Stimulated activated CD4-positive, alpha-beta T cell treated with anti-CD3 and anti-CD28 coated beads, TNF-alpha, amount 100 ng/mL, for 1 hour (primary cell): ENCODE measurements at places on chromosomes 7 and 10.

GRCh38 chr7:98870121-98870651 is 372 bp upstream of the TMEM130 start:
- DNase-seq = peak; percentile 47

- no peak for DNase-seq
These were observed 15.6 kb downstream of the RPA3 start for GRCh38 chr7:7702826-7703225.

GRCh38 chr7:24885716-24886115 is 94.3 kb downstream of the OSBPL3 start:
- no peak for DNase-seq

GRCh38 chr10:122391875-122392274 is 17.4 kb downstream of the PLEKHA1 start:
- no peak for DNase-seq

DNA sequence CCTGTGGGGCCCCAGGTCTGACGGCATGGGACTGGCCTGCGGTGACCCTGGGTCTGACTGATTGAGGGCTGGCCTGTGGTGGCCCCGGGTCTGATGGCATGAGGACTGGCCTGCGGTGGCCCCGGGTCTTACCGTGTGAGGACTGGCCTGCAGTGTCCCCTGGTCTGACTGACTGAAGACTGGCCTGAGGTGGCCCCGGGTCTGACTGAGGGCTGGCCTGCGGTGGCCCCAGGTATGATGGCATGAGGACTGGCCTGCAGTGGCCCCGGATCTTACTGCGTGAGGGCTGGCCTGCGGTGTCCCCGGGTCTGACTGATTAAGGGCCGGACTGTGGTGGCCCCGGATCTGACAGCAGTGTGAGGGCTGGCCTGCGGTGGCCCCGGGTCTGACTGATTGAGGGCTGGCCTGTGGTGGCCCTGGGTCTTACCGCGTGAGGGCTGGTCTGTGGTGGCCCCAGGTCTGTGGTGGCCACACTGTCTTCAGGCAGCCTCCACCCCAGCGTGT is 10.9 kb downstream of the JAKMIP3 start:
- no peak for DNase-seq

- DNase-seq = no peak
These were observed 143.3 kb downstream of the HDAC9 start for GRCh38 chr7:18638594-18639452.

DNA sequence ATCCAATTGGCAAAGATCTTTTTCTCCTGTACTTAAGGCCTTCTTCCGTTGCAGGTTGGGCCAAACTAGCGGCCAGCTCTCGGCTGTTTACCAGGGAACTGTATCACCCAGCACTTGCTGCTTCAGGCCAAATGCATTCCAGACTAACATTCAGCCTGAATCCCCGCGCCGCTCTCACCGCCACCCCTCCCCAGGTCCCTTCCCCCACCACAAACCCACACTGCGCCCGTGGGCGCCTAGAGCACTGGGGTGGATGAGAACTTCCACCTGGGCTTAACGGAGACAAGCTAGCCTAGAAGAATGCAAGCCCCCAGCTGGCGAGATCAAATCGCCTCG is 676 bp downstream of the TCAF1 start:
- DNase-seq = no peak

- DNase-seq = no peak
These were observed 11.2 kb upstream of the FRMPD2 start for GRCh38 chr10:48285710-48286109.

GRCh38 chr10:70515035-70515667 is 36.6 kb downstream of the PALD1 start:
- no peak for DNase-seq

GRCh38 chr7:99844328-99844727 is 16.5 kb downstream of the CYP3A43 start:
- DNase-seq = no peak

DNA sequence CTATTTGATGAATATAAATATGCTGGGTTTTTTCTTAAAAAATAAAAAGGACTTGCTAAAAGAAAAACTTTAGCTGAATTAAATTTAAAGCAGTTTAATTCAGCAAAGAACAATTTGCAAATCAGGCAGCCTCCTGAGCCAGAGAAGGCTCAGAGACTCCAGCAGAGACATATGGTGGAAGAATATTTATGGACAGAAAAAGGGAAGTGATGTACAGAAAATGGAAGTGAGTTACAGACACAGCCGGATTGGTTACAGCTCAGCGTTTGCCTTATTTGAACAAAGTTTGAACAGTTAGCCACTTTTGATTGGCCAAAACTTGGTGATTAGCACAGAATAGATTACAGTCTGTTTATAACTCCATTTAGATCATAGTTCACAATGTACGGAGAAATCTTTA is 110.3 kb downstream of the GAD2 start:
- no peak for DNase-seq

- DNase-seq = no peak
These were observed 57.8 kb upstream of the RAB18 start for GRCh38 chr10:27446091-27446918.

- DNase-seq = no peak
These were observed 22.6 kb downstream of the CPXM2 start for GRCh38 chr10:123869020-123869414.

GRCh38 chr7:11833431-11833830 is 1.4 kb upstream of the THSD7A start:
- no peak for DNase-seq

DNA sequence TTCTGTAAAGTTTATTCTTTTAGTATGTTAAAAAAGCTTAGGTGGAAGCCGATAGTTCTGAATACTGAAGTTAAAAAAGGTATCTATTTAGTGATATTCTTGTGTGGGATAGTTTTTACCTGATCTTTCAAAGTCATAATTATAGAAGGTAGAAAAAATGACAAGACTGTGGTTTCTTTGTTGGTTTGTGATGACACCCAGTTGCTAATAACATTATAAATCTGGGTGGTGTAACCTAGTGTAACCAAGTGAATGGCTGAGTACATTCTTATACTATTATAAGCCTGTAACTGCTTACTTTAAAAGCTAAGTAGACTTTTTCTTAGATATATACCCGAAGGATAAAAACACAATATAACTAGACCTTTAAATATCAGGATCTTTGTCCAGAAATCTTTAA is 2.3 kb downstream of the CDK13 start:
- no peak for DNase-seq

DNA sequence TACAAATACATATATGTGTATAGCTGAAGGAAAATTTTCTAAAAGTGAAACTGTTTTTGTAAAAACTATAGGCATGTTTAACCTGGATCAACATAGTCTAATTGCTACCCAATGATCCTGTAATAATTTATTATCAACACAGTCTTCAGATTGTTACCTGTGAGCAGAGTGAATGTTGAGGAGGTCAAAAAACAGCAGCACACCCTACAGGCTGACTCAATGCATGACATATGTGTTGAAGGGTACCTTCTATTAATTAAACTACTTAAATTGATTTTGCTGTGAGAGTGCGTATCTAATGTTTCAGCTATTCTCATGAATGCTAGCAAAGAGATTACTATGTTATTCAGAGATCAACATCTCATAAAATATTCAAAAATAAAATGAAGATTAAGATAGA is 411.4 kb downstream of the TNS3 start:
- no peak for DNase-seq

GRCh38 chr7:82481499-82482097 is 38.0 kb upstream of the CACNA2D1 start:
- DNase-seq = no peak

DNA sequence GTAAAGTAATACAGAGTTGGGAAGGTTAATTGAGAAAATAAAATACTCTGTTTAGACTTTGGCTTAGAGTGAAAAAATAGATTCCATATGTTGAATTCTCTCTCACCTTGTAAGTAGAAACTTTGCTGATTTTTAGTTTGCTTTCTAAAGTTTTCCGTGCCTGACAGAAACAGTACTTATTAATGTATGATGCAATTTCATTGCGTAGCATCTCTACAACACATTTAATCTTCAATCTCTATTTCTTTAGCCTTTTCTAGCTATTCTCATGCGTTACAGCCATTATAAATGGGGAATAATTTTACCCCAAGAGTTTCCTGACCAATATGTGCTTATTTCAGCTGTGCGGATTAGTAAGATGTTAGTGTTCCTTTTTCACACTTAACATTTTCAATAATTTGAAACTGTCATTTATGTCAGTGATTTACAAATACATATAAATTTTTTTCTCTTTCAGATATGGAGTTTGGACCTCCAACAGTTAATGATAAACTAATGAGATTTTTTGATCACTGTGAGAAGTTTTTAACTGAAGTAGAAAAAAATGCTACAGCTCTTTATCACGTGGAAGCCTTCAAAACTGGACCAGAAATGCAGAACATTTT is 3.3 kb downstream of the MINPP1 start:
- no peak for DNase-seq

DNA sequence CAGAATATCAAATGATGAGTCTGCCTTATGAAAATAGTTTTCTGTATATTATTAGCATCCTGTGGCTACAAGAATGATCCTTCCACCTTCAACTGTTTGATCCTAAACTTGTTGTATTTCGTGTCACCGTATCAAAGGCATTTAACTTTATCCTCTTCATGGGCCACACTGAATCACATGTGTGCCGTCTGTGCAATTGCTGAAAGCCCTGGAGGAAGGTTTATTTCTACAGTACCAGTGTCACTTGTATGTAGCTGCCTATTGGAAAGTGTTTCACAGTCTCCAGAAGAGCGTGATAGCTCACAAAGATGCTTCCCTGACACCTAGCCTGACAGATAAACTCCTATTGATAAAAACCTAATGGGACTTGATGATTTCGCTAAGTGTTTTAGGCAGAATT is 94.5 kb downstream of the ITGA8 start:
- DNase-seq = no peak

DNA sequence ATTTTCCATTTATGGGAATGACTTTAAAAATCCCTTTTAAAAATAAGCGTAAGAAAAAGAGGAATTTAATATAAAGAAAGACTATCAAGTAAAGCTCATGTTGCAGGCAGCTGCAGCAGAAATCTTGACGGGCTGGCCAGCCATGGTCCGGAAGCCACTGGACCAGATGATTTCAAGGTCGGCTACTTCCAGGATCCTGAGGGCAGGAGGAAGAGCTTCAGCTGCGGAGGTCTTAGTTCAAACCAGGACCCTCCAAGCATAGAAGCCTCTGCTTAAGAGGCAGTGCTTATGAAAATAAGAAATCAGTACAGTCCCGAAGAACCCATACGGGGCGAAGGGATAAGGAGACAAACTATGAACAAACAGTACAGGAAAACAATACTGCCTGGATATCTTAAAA is 220.2 kb upstream of the CELF2 start:
- no peak for DNase-seq

DNA sequence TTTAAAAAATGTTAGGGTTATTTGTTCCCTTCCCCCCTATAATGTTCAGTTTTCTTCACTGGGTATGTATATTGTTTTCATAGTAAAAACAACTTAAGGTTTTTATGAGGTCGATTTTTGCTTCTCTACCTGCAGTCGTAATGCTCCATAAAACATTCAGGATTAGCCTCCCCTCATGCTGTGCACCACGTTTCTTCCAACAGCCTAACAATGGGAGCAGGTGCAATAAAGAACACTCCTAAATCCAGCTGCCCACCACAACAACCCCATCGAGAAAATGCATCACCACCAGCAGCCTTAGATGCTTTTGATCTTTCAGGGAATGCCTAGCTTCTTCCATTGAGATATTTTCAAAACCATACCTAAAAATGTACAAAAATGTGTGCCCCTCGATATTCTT is 111.1 kb downstream of the ADAM12 start:
- DNase-seq = no peak

DNA sequence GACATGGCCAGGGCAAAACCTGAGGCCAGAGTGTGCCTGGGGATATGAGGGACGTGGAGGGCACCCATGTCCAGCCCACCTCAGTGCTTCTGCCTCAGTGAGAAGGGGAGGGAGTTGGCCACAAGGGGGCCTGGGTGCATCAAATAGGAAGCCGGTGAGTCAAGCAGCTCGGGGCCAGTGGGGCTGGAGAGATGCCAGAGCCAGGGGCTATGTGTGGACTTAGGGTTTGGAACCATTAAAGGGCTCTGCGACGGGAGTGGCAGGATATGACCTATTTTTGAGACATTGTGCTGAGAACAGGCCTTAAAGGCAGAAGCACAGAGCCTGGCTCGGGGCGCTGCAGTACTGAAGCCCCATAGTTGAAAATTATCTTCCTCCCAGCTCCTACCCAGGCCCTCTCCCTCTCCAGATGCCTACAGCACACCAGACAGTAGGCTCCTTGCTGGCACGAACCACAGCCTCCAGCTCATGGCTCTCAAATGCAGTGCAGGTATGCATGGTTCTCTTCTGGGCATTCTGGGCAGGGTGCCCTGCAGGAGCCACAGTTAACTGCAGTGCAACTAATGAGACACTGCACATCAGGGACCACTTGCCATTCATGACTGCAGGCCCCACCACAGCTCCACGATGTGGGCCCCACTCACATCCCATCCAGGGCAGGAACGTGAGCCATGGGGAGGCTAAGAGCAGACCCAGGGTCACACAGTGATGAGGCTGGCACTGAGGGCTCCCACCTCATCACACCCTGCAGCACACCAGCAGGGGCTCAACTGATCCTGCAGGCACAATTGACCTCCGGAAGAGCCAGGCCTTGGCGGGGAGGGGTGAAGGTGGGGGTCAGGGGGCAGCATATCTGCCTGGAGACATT is 7.2 kb upstream of the PGAM2 start:
- DNase-seq = no peak

DNA sequence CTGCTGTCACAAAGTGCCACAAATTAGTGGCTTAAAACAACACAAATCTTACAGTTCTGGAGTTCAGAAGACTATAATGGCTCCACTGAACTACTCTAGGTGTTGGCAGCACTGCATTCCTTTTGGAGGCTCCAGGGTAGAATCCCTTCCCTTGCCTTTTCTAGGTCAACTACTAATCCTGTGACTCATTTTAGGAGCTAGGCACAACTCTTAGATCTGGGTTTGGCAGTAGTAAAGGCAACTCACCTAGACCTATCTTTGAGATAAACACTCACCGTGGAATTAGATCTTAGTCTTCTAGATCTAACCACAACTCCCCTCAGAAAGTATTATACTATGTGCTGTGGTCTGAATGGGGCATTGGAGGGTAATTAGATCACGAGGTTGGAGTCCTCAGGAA is 60.4 kb downstream of the ANKIB1 start:
- DNase-seq = no peak

GRCh38 chr7:16178092-16178491 is 243.2 kb downstream of the CRPPA start:
- DNase-seq = no peak

DNA sequence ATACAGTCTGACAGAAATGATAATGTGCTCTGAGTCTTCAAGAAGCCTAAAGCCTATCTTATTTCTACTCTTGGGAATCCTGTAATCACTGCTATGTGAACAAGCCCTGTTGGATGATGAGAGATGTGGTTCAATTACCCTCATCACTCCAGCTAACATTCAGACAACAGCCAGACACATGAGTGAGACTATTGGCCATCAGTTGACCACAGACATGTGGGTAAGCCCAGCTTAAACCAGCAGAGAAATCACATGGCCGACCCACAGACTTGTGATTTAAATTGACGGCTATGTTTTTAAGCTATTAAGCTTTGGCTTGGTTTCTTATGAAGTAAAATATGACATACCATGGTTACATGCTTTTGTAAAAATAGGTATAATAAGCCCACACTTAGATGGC is 2.6 kb downstream of the MBL2 start:
- no peak for DNase-seq
